ENCODE measurements at places on chromosomes 4 and X. TPM values are rescaled to one million over a fixed set of nuclear protein-coding genes. Genes with fewer than 3 reads are reported as not detected.

GRCh38 chr4:55032788-55033187 lies 92.6 kb downstream of the KDR start:
- peak; percentile 33 for DNase-seq

GRCh38 chr4:41647383-41647782 lies 101.1 kb downstream of the PHOX2B start:
- no peak for DNase-seq

GRCh38 chr4:127846061-127846460 lies 34.6 kb upstream of the PLK4 start:
- DNase-seq = no peak

GRCh38 chrX:22445880-22446279 lies 173.2 kb downstream of the CBLL2 start:
- no peak for DNase-seq

GRCh38 chr4:73866246-73866645 lies 2.9 kb upstream of the CXCL1 start:
- DNase-seq = no peak

DNA sequence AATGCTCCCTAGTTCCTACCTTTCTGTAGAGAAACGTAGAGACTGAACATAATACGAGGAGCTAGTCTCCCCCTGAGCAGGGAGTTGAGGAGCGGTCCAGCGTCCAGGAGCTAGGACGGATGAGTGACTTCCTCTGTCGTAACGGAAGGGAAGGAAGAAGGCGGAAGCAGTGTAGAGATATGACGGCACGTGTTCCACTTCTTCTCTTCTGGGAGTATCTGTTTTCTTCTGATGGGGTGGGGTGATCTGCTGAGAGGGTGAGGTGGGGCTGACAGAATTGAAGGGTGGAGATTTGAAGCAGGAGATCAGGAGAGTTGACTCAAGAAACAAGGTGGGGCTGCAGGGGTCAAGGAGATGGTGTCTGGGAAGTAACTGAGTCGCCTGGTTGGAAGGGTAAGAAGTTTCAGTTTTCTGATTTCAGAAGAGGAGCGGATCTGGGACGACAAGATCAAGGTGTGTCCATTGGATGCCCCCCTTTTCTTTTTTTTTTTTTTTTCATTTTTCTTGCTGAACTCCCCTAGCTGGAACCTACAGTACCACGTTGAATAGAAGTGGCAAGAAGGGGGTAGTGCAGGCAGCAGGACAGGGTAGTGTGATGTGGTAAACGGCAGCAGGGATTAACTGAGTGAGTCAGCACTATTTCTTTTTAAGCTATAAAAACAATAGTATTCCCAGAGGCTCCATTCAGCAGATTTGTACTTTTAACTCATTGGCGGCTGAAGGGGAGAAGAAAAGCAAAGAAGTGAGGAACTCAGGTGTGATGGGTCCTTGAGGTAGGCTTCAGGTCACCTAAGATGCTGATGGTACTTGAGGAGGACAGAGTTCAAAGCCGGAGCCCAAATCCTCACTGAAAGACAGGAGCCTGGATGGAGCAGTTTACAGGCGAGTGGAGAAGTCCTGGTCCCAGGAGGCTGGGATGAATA lies 50.8 kb upstream of the SETD7 start:
- DNase-seq = no peak

- no peak for DNase-seq
Measured at GRCh38 chrX:12580548-12580947, 210.7 kb upstream of the PRPS2 start.

DNA sequence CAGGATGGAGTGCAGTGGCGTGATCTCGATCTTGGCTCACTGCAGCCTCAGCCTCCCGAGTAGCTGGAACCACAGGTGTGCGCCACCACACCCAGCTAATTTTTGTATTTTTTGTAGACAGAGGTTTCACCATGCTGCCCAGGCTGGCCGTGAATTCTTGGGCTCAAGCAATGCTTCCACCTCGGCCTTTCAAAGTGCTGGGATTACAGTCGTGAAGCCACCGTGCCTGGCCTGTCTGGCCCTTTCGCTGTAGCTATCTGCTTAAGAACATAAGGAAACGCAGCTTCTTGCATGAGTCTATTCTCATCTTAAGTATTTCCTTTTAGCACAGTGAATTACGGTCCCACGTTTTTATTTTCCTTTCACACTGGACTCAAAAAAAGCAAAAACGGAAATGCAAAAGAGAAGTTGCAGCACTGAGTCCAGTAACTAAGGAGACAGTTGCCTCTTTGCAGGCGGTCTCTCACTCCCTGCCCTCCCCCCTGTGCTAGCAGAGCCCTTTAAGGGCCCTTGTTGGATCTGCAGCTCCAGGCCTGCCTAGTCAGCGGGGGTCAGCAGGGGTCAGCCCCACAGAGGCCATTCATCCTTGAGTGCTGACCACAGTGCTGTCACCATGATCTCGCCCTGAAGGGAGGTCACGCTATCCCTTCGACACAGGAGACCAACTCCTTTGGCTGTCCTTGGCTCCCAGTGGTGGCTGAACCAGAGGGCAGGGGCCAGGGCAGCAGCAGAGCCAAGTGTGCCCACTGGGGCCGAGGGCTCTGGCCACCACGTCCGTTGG lies 21.8 kb upstream of the TBC1D14 start:
- no peak for DNase-seq

GRCh38 chr4:98620087-98620784 lies 38.2 kb downstream of the TSPAN5 start:
- no peak for DNase-seq

- no peak for DNase-seq
Measured at GRCh38 chr4:177302371-177303100, 7.1 kb upstream of the NEIL3 start.

The IBSP gene
- total RNA-seq = 0.12 TPM

The CNGA2 gene
- total RNA-seq = not detected

The SHROOM2 gene
- 6.0 TPM for total RNA-seq

The PLS3 gene
- 138 TPM for total RNA-seq

All from lung (tissue), 17 donors.